Stimulated activated CD4-positive, alpha-beta T cell treated with anti-CD3 and anti-CD28 coated beads, Interleukin-4, amount 100 ng/mL, for 24 hours (primary cell): ENCODE measurements at places on chromosomes 12 and 14.
A peak's percentile ranks its signal among the peaks of the same experiment; 100 is the strongest.

- DNase-seq = no peak
These were observed 85.4 kb downstream of the NTN4 start for GRCh38 chr12:95705143-95705542.

DNA sequence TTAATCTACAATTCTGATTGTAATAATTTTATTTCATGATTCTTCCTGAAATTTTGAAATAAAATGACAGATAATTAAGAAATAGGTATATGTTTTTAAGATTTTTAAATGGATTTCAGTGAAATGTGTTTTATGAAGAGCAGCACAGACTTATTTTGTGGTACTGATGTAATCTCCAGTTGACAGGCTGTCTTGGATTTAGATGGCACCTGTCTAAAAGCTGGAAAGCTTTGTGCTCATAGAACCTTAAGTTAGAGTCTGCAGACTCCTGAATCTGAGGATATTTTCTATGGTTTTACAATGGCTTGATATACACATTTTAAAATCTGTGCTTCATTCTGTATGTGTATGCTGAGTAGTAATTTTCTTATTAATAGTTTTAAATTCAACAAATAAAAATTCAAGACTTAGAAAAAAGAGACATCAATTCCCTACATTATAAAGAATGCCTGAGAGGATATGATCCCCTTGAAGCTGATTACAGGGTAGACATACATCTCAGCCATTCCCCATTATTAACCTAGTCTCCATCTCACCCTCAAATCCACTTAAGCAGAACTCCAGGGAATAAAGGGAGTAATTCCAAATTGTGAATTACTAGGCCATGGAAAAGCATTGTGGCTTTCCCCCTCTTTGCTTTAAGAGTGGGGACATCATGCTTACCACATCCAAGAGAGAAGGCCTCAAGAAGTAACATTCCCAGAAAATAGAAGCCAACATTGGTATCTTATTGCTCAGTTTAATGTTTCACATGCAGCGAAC lies 33.7 kb upstream of the ACSS3 start:
- no peak for DNase-seq

DNA sequence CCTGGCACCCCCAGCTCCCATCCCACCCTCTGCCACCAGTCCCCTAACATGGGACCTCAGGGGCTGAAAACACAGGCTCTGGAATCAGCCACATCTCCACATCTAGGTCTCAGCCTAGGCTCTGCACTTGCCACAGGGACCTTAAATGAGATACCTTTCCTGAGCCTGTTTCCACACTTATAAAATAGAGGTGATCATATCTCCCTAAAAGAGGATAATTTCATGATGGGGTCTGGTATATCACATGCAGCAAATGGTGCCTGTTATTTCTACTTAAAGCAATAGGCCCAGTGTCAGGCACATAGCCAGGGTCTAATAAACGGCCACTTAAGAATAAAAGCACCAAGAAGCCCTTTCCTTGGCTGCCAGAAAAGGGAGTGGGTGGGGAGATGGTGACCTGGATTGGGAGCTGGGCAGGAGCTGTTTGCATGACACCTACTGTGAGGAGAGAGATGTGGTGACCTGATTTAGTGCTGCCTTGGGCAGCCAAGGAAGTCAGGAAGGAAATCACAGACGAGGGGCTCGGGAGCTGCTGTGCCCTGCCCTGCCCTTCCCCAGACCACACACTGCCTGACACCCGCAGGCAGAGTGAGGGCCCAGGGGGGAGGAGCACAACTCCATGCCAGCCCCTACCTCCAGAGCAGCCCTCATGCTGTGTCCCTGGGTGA lies 71.2 kb downstream of the IRF2BPL start:
- DNase-seq = no peak

DNA sequence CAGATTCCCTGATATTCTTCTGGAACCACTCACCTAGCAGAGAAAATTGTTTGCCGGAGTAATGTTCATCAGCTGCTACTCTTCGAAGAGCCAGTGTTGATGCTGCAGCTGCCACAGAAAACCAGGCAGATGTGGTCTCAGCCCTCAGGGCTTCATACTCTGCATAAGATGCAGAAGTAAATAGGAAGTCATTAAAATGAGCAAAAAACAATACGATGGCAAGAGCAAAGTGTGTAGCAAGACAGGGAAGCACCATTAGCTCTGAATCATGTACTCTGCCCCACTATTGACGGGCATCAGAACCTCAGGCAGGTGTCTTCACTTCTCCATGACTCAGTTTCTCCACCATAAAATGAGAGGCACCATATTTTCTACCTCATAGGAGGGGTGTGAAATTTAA lies 991.6 kb upstream of the TMEM132C start:
- DNase-seq = no peak

DNA sequence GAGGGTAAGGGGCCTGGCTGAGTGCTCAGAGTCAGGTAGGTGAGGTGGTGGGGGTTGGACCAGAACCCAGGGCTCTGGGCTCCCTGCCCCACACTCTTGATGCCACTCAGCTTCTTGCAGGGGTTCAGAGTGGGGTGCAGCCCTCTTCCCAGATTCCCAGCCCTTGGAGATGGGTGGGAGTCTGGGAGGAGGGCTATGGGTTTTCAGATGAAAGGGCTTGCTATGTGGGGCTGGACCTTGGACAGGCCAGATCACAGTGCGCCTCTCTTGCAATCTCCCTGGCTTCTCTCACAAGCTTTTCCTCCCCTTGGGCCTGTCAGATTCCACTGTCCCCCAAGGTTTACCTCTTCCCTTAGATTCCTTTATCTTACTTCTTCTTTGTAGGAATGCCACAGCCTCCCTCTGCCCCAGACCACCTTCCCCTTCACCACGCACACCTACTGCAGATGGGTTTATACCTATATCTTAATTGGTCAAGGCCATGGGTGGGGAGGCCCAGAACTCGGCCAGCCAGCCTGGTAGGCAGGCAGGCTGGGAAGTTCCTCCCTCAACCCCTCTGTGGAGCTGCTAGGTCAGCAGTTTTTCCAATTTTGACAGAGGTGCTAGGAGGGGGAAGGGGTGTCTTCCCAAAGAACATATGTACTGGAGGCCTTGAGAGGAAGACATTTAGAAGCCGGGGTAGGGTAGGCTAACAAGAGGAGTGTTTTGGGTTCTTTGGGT lies 1.4 kb downstream of the NYNRIN start:
- no peak for DNase-seq

GRCh38 chr12:112852810-112853209 lies 54.0 kb upstream of the OAS1 start:
- DNase-seq = no peak

DNA sequence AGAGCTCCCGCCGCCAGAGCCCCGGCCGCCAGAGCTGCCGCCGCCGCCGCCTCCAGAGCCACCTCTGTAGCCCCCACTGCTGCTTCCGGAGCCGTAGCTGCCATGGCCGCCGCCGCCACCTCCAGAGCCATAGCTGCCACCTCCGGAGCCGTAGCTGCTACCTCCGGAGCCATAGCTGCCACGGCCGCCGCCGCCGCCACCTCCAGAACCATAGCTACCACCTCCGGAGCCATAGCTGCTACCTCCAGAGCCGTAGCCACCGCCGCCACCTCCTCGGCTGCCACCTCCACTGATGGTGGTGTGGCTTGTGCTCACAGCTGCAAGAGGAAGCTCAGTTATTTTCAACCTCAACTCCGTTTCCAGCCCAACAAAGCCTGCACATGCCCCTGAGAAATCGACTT lies 4.9 kb downstream of the KRT1 start:
- DNase-seq = no peak

- DNase-seq = peak; percentile 51
These were observed 21.3 kb upstream of the OASL start for GRCh38 chr12:121060149-121061001.

GRCh38 chr12:61629702-61630101 lies 630.5 kb upstream of the USP15 start:
- DNase-seq = no peak

DNA sequence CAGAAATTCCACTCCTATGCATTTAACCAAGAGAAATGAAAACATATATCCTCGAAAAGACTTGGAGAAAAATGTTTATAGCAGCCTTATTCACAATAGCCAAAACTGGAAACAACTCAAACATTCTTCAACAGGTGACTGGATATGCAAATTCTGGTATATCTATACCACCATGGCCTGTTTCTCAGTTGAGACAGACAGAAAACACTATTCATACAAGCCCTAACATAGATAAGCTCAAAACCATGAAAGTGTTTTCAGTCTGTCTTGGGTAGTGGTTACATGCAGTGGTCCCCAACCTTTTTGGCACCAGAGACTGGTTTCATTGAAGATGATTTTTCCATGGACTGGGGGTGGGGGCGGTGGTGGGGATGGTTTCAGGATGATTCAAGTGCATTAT lies 83.8 kb downstream of the SRGAP1 start:
- DNase-seq = no peak

DNA sequence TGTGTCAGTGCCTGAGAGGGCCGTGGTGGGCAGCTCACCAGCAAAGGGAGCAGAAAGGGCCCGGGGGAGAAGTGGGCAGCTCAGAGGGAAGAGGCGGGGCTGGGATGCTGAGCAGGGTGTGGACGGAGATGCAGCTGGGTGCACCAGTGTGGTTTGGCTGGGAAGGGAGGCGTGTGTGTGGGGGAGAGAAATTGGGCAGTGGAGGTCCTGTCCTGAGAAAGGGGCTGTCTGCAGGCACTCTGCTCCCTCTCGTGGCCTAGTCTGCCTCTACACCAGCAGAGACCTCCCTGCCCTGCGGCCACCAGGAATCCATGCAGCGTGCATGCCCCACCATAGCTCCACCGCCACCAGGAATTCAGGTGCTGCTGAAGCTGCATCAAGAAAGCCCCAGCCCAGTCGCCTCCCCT lies 6.4 kb downstream of the TMEM121 start:
- DNase-seq = no peak

GRCh38 chr14:98742001-98742400 lies 530.0 kb downstream of the BCL11B start:
- DNase-seq = no peak

DNA sequence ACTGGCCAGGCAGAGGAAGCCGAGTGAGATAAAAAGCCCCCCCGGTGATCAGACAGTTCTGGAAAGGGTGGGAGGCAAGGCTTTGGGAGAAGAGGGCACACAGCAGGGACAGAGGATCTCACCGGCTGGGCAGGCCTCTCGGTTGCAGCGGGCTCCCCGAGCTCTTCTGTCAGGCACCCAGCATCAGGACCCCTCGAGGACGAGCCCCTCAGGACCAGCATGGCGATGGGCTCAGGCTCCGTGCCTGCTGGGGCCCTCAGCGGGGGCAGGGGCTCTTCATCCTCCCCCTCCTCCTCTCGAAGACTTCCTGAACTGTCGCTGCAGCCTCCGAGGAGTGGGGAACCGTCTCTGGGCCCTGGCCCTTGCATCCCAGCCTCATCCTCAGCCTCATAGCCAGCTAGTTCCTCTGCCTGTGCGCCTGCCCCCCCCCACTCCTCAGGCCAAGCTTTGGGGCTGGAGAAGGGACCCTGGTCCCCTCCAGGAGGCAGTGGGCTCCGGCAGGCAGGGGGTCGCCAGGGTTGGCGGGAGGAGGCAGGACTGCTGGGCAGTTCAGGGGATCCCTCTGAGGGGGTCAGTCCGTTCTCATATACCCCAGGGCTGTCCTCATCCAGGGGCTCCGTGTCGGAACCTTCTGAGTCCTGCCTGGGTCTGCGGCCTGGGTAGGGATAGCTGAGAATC lies 3.4 kb upstream of the AP1G2 start:
- DNase-seq = no peak

GRCh38 chr14:52769887-52770286 lies 21.5 kb downstream of the GNPNAT1 start:
- DNase-seq = no peak

DNA sequence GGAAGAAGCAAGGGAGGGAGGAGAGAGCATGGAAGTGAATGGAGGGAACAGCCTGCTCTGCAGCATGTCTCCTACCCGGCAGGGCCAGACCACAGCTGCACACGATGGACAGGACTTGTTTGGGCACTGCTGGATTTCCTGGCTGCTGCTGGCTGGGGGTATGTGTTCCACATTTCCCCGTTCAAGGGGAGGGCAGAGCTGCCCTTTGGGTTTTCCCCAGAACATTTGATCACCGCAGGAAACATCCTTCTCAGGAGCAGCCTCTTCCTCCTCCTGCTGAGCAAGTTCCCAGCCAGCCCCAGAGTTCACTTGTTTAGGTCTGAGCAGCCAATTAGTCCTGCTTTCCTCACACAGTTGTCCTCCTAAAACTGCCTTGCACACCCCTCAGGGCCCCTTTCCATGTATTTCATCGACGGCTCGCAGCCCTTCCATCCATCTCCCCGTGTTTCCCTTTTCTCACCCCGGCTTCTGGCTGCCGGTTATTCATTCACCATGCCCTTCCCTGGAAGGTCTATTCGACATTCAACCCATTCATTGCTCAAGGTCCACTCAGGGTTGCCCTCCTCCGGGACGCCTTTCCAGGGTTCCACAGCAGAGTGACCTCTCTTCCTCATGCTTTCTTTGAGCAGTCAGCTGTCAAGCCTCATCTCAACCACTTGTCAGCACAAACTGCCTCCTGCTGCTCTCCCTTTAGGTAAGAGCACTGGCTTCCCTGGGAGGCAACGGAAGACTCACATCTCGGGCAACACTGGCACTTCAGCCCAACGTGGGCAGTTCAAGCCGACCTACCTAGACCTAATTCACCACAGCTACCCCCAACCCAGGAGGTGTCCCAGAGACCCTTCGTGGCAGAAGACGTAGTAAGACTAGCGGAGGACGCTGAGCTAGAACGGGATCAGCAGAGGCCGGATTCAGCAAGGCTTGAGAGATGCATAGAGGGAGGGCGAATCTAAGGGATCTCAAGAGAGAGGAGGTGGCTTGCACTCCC lies 20.1 kb upstream of the ANO2 start:
- DNase-seq = no peak

GRCh38 chr12:15472036-15472435 lies 149.7 kb downstream of the PTPRO start:
- DNase-seq = no peak

- DNase-seq = no peak
These were observed 67.3 kb downstream of the ZNF664 start for GRCh38 chr12:124040291-124040690.

GRCh38 chr14:104685216-104685997 lies 4.0 kb upstream of the INF2 start:
- DNase-seq = no peak

DNA sequence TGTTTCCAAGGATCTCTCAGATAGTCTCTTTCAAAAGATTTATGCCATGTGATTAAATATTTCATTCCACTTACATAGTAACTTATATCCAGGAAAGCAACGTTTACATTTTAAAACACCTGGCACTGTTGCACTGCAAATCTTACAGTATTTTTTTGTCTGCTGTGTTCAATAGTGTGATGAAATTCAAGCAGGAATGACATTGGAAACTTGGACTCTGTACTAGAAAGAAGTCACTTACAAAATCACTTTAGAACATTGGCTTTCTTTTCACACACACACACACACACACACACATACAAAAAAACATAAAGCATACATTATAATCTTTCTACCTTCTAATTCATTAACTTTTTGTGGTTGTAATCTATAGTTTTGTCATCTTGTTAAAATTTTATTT lies 66.2 kb upstream of the USP15 start:
- DNase-seq = no peak

GRCh38 chr14:96663491-96664067 lies 133.6 kb upstream of the VRK1 start:
- DNase-seq = no peak
